AG04449 (cell line): ENCODE measurements at places on chromosomes 7 and 10.

- no peak for DNase-seq
Measured at GRCh38 chr10:71433768-71434744, 37.3 kb downstream of the CDH23 start.

DNA sequence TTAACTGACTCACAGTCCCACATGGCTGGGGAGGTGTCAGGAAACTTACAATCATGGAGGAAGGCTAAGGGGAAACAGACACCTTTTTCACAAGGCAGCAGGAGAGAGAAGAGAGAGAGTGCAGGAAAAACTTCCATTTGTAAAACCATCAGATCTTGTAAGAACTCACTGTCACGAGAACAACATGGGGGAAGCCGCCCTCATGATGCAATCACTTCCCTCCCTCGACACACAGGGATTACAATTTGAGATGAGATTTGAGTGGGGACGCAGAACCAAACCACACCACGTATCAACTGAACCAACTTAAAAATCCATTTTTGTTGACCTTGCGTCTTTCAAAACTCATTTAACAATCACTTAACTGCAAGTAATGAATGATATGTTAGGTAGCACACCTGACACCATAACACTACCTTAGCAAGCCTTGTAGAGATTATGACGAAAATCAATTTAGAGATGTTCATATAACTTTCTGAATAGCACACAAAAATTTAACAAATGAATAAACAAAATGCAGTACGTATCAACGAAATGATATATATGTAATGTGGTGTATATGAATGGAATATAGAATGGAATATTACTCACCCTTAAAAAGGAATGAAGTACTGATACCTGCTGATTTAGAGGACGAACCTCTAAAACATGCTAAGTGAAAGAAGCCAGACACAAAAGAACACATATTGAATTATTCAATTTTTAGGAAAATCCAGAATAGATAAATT lies 3.7 kb downstream of the FAM3C start:
- DNase-seq = no peak

DNA sequence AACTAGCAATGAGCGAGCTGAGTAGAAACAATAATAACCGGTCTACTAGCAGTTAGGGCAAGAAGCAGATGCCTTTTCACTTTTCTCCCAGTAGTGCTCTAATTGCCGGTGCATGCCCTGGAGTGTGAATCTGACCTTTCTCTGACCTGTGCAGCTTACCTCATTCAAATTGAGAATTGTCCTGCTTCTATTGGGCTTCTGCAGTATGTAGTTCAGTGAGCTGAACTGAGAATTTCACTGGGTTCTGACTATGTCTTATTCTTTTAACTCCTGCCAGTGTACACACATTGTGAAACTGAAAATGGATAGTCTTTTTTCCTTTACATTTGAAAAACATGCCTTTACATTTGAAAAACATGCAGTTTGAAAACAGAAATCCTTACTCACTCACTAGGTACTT lies 157.9 kb upstream of the GRM3 start:
- DNase-seq = no peak

GRCh38 chr10:73843261-73843660 lies 31.1 kb downstream of the CAMK2G start:
- no peak for DNase-seq

- no peak for DNase-seq
Measured at GRCh38 chr10:85457191-85457590, 909.4 kb downstream of the GRID1 start.

GRCh38 chr10:119511828-119512515 lies 30.5 kb downstream of the RGS10 start:
- no peak for DNase-seq

- DNase-seq = no peak
Measured at GRCh38 chr7:22124941-22125340, 179.2 kb upstream of the CDCA7L start.

DNA sequence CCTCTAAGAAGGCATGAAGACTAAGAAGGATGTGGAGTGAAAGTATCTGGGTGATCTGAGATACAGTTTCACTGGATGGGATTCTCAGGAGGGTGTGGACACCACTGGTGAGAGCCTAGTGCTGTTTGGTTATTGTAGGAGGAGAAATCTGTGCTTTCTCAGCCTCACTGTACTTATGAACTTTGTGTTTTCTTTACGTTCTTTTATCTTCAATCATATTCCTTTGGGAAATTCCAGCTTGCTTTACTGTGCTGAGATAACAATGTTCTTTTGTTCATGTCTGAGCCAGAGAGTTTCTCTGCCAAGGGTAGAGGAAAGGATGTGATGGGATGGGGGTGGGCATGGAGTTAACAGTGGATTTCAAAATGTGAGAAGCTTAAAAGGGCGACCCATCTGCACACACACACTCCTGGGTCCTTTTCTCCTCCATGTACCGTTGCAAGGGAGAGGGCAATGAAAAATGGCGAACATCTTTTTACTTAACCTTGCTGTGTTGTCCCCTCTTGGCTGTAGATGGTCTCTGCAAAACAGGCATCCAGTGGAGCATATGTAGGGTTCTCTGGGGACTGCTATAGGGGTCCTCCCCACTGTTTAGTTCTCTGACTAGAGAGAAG lies 25.0 kb upstream of the TAX1BP1 start:
- no peak for DNase-seq

DNA sequence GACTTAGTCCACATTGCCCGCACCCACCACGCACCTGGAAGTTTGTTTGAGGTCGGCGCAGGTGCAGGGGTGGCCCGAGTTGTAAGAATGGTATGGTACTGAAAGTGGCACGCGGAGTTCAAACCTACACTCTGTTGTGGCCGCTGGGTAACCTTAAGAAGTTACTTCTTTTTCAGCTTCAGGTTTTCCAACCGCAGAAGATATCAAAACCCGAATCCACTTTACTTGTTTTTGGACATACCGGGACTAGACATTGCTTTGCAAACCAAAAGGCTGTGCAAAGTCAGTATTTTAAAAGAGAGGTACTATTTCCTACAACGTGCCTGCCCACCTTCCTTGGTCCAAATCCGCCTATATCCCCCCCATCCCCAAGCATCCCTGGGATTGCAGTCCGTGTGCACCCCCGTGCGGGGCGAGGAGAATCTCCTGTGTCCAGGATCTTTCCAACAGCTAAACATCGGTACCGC lies 1.0 kb downstream of the IGFBP3 start:
- no peak for DNase-seq

GRCh38 chr10:45355494-45355893 lies 18.5 kb upstream of the ALOX5 start:
- DNase-seq = no peak

- no peak for DNase-seq
Measured at GRCh38 chr10:76309070-76309469, 877.6 kb downstream of the LRMDA start.

- no peak for DNase-seq
Measured at GRCh38 chr7:154167807-154168206, 115.6 kb downstream of the DPP6 start.

- DNase-seq = no peak
Measured at GRCh38 chr7:135645296-135645904, 16.9 kb upstream of the STMP1 start.

DNA sequence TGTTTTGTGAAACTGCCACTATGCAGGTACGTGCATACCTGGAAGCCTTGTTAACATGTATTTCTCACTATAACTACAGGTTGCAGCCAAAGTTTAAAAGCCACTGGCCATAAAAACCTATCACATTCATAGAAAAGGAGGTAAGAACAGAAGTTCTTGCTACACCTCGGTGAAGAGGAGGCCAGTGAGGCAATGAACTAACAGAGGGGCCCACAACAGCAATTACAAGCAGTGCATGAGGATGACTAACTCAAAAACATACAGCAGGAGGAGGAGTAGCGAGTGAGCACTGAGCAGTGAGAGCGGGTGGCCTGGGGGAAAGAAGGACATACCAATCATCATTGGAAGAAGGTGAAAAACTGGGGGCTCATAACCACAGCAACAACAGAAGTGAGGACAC lies 51.6 kb downstream of the NUDCD3 start:
- DNase-seq = no peak
